ENCODE measurements at places on chromosomes 12 and 14.
A peak's percentile ranks its signal among the peaks of the same experiment; 100 is the strongest.

GRCh38 chr14:60878536-60878935, 102.3 kb downstream of the TRMT5 start:
- DNase-seq: no peak

DNA sequence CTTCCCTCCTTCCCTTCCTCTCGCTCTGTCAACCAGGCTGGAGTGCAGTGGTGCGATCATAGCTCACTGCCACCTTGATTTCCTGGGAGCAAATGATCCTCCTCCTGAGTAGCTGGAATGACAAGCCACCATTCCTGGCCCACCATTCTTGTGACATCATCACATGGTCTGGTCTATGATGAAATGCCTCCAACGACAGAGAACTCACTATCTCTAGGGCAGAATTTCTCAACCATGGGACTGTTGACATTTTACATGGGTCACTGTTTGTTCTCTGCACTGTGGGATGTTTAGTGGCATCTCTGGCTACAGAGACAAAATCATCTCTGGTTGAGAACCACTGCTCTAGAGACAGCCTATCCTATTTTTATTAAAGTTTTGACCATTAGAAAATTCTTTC, 9.7 kb downstream of the VRK1 start:
- DNase-seq: no peak

DNA sequence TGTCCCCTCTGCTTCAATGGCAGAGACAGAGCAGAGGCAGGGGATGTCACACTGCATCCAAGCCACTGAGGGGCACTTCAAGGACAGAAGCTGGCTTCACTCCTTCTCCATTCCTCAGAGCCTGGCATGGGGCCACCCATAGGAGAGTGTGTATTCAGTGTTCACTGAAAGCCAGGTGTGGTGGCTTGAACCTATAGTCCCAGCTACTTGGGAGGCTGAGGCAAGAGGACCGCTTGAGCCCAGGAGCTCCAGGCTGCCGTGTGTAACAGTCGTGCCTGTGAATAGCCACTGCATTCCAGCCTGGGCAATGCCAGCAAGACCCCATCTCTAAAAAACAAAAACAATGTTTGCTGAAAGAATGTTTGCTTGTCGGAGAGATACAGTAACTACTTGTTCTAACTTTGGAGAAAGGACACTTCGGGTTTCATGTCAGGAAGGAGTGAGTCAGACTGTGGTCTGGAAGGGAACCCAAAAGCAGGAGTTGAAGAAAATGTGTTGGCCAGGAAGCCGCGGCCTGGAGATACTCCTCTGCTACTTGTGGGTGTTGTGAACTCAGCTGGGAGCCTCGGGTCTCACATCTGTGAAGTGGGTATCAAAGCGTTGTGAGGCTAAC, 43.4 kb downstream of the ELK3 start:
- peak; percentile 45 for DNase-seq

DNA sequence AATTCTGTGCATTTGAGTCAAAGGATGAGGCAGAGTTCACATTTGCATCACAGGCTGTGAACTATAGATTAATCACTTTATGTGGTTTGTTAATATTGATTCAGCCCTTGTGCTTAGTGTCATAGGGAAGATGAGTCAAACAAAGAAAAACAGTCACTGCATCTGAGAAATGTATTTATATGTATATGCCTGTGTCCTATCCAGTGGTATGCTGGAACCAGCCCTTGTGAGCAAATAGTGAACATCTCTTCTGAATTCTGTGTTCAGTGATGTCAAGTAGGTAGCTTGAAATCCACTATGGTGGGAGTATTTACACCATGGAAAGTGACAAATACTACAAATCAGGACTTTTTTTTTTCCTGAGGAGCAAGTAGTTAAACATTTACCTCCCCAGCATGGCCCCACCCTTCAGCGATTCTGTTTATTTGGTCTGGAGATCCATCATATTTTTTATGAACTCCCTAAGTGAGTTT, 128.5 kb downstream of the HMGA2 start:
- no peak for DNase-seq

- no peak for DNase-seq
Measured at GRCh38 chr12:106118-106591, 39.6 kb downstream of the IQSEC3 start.

- no peak for DNase-seq
Measured at GRCh38 chr12:32360956-32361355, 38.4 kb upstream of the FGD4 start.

- no peak for DNase-seq
Measured at GRCh38 chr12:100963381-100963780, 168.8 kb downstream of the ANO4 start.

DNA sequence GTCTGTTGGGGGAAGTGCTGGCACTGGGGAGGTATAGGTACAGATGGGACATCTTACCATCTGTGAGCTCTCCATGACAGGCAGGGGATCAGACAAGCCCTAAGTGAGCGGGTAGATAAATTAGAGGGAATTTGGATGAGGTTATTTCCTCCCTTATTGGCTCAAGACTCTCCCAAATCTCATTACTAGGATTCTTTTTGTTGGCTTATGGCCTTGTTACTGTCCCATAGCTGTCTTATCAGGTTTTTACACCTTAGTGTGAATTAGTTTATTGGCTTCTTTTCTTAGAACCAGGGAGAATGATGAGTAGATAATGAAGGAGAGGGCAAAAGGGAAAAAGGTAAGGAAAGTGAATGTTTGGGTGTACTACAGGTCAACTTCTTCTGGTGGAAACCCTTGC, 191.1 kb upstream of the PRICKLE1 start:
- no peak for DNase-seq

DNA sequence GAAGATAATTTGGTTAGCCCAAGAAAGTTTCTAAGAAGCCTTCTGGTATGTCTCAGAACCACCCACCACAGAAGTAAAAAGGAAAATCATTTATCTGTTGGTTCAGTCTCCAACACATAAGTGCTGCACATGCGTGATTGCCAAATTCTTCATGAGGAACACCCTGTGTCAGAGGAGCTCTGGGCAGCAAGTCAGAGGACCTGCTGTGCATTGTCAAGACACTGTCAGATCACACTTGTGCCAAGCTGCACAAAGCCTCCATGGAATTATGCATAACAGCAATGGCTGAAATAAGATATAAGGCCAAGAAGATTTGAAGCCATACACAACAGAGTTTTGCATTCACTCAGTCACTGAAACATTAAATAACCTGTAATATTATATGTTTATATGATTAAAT, 1304.7 kb upstream of the FLRT2 start:
- no peak for DNase-seq

DNA sequence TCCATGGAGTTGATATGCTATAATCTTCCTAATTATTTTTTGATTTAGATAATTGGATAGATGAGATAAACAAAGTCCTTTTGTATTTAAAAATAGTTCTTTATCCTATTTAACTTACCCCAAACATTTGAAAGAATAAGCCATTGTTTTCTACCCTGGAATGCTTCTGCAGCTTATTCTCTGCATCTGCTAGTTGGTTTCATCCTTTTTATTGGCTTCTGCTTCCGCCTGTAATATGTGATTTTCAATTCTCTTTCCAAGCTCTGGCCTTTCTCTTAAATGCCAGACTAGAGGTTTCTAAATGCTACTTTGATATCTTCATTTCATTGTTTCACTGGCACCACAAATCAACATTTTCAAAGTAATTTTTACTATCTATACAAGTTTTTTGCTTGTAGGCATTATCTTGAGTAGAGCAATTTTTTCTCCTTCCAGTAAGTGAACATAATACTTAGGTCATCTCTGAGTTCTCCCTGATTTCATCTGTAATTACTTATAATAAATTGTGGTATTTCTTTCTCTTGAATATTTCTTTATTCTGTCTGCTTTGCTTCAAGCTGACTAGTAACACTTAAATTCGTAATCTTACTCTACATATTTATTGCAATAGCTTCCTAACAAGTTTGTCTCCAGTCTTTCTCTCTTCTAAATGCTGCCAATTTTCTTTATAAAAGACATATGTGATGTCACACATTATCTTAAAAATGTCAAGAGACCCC, 958.4 kb downstream of the SLC6A15 start:
- DNase-seq: no peak

- DNase-seq: no peak
Measured at GRCh38 chr14:36829547-36829946, 167.9 kb downstream of the PAX9 start.

DNA sequence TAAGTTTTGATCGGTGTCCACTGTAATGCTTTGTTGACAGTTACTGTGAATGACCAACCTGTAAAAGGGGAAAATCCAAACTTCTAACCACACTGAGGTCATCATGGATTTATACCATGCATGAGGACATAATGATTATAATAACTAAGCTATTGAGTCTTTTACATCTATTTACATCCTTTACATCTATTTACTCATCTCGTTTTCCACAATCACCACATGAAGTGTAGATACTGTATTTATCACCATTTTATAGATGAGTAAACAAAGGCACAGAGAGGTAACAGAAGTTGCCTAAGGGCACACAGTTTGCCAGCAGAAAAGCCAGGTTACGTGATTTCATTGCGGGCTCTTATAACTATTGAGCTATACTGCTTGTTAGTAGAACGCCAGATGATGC, 27.9 kb upstream of the EID3 start:
- no peak for DNase-seq

DNA sequence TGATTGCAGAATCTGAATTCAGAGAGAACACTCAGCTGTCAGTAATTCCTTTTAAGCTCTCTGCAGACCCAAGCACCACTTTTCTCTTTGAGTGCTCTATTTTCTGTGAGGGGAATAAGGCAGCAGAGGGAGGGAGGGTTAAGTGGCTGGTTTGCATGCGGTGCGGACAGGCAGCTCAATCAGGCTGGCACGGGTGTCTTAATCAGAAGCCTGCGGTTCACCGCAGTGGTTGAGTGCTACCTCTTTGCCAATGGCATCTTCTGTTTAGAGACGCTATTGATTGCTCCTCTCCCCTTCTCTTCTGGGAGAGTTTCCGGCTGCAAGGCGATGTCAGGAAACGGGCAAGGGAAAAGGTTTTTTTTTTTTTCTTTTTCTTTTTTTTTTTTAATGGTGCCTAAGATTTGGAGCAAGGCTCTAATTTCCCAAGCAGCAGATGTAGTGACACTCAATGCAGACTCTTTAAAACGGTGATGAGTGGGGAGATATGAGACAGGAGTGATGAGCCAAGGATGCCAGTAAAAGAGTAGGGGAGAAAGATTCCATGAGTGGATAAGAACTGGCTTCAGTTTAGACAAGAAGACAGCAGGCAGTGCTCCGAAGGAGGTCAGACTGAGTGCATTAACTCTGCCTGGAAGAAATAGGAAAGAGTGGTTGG, 533.7 kb upstream of the SEL1L start:
- DNase-seq: no peak

DNA sequence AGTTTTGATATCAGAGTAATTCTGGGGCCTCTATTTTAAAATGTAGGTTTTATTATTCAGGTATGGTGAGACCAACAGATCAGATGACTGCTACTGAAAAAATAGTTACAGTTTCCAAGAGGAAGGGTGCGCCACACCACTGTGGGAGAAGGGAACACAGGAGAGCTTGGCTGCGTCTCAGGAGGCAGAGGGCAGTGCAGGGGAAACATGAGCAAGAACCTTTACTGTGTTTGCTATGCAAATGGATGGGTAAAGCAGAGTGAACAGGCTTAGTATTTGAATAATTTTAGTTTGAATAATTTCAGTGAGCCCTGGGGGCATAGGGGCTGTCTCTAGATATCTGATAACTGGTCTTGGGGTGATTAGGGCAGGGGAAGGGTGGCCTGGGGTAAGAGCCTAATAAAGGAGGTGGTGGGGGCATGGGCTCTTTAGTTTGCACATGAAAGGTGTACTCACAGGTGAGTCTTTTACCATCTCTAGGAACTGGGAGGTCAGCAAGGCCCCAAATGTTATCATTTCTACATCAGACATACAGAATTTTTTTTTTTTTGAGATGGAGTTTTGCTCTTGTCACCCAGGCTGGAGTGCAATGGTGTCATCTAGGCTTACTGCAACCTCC, 196.8 kb upstream of the NEDD1 start:
- no peak for DNase-seq

- no peak for DNase-seq
Measured at GRCh38 chr12:116366824-116367223, 89.3 kb upstream of the MED13L start.

DNA sequence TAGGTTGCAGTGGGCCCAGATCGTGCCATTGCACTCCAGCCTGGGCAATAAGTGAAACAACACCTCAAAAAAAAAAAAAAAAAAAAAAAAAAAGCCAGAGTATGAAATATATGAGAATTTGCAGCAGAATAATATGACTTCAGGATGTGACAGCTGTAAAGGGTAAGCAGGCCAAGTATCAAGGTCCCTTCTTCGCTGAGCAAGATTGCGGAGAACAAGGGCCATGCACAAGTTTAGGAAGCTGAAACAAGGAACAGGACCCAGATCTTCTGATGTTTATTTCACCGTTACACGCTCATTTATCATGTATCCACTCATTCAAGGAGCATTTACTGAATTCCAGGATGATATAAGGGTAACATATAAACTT, 659 bp upstream of the FOXJ2 start:
- no peak for DNase-seq

DNA sequence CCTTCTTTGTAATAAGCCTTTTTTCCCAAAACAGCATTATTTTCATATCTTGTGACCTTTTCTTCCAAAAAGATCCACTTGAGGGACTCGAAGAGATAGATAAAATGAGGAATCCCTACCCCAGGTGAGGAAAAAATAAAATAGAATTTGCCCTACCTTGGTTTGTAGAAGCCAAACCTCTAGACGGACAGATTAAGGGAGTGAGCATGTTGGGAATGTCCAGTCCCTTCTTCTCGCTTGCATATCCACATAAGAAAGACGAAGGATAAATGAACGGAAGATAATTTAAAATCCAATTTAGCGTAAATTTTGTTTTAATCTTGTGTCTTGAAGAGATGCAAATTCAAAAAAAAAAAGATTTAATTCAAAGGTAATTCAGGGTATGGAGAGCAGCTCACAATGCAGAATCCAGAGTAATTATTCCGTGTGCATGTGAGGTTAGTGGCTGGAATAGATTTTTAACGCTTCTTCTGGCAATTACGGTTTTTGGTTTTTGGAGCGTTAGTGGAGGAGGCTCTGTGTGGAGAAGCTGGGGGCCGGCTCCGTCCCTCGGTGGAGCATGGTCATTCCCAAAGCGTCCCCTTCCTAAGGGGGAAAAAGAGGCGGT, 1.5 kb downstream of the GRIN2B start:
- DNase-seq: no peak

GRCh38 chr12:116694653-116695463, 43.0 kb downstream of the SPRING1 start:
- DNase-seq: no peak

- no peak for DNase-seq
Measured at GRCh38 chr14:43525658-43526057, 981.4 kb downstream of the FSCB start.

DNA sequence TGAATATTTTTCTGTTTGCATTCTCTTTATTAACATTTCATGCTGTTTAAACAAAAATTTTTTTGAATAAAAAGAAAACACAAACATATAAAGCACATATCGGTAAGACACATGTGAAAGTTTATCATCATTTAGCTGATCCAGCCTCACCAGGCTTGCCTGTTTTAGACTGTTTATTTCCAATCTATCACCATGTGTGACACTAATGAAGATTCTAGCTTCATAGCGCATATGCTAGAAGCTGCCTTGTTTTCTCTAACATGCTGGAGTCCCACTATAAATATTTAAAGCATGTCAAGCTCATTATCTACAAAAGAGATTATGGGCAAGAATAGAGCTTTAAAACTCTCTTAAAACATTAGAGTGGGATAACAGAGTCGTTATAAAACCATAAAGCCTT, 25.4 kb upstream of the ADAMTS20 start:
- DNase-seq: no peak

Data from activated T-helper 1 cell treated with Interleukin-2 at 50 U/mL for 16 hours (primary cell).